Karpas-422 (cell line): ENCODE measurements at places on chromosomes 11 and 22.

DNA sequence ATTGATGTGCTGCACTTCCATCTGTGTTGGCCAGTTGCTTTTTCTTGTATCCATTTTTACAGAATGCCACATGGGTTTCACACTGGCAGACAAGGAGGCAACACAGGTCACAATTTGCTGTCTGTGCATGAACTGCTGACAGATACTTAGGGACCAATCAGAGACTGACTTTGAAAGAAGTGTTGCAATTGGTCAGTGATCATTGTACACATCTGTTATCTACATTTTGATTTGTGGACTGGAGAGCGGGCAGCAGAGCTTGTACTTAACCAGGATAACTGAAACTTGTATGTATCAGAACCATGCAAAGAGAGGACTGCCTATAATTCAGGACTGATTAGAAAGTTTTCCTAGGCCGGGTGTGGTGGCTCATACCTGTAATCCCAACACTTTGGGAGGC, 21.8 kb downstream of the PRR5 start:
- peak; percentile 90 for DNase-seq

DNA sequence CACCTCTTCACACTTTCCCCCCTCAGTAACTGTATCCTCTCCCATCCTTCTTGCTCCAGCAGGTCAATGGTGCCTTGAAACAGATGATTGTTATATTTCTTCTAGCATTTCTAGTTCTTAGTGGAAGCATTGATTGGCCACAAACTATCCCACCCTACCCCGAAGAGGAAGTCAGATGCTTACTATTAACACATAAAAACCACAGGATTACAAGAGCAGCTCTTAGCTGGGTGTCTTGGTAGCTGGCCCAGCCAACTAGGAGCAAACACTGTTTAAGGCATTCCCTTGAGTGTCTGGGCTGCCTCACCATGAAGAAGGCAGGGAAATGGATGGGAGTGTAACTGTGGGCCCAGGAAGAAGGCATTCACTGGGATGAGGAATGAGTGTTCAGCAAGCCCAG, 176.6 kb downstream of the GRIK4 start:
- DNase-seq = no peak

DNA sequence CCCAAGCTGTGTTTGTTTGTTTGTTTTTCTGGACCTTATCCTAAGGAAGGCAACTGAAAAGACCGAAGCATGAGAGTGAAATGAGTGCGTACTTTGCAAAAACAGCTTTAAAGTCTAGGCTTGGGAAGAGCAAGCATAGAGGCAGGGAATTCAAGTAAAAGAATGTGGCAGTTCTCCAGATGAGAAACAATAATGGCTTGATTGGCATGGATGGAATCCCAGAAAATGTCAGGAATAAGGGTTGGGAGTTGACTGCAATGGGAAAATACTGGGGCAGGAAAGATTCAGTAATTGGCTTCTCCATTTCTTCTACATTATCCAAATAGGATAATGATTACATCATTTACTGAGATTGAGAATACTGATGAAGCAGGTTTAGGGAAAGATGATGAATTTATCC, 17.5 kb downstream of the SAAL1 start:
- no peak for DNase-seq

GRCh38 chr11:46277313-46277621, 195 bp upstream of the CREB3L1 start:
- no peak for DNase-seq

DNA sequence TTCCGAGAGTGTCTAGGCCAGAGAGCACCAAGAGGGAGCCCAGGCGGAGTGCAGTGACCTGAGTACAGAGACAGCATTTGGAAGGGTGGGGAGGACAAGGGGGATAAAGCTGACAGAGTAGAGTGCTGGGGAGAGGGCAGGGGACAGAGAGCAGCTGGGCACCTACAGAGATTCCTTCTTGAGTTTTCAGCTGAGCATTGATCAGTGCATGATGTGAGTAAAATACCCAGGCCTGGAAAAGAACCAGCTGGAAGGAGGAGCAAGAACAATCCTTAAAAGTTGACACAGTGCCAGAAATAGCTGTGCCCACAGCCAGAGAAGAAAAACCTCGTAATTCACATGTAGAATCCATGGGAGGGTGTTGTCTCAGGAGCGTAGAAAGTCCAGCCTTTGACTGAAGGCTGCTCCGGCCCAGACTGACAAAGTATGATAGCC, 33.9 kb upstream of the PANX2 start:
- no peak for DNase-seq

DNA sequence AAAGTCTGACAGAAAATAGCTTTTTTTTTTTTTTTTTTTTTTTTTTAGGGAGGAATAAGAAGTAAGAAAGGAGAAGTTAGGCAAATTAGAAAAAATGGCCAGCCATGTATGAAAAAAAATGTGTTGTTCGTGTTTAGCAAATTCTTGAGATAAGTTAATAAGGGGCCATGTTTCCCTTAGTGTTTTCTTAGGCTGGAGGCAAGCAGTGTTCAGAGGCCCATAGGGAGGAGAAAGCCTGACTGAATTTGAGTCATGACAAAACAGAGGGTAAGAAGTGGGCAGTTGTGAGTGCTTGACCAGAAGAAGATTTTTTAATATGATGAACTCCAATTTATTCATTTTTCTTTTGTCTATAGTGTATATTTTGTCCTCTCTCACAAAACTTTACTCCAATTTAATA, 766.4 kb downstream of the FAM181B start:
- no peak for DNase-seq

DNA sequence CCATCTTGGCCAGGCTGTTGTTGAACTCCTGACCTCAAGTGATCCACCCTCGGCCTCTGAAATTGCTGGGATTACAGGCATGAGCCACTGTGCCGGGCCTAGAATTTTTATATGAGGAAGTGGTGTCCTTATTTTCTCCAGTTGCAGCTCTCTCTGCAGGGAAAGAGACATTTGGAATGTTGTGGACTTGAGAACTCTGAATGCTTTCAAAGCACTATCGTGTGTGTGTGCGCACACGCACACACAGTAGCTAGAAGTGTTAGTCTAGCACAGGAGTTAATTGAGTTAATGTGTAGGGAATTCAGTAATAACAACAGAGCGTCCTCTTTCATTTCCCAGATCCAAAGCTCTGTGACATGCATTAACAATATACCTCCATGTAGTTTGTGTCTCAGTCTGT, 164.0 kb upstream of the RASSF10 start:
- DNase-seq = no peak

GRCh38 chr11:70710601-70711000, 312.3 kb downstream of the CTTN start:
- no peak for DNase-seq

DNA sequence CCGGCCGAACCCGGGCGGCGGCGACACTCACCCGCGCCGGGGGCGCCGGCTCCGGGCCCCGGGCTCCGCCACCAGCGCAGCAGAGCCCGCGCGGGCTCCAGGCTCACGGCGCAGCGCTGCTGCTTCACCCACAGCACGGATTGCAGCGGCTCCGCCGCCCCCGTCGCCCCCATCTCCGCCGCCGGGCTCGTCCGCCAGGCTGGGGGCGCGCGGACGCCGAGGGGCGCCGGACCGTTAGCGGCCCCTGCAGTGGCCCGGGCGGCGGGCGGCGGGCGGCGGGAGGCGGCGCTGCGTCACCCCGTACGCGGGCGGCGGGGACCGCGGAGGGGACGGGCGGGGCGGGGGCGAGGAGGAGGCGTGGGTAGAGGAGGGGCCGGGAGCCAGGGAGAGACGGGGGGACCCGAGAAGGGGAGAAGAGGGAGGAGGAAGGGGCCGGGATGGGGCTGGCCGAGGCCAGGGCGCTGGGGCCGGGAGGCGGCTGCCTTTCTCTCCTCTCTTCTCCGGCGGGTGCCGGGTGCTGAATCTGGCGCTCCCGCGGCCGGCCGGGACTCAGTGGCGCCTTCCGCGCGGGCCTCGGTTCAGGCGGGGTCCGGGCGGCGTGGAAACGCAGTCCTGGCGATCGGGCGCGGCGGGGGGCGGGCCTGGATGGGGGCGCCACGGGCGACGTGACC, at the start of gene CERK:
Gene CERK, minus strand, starts transcription at position 277 of the 671 bp plus-strand sequence. Its CDS starts 104 bp downstream, at position 173.
- peak; percentile 89 for DNase-seq

DNA sequence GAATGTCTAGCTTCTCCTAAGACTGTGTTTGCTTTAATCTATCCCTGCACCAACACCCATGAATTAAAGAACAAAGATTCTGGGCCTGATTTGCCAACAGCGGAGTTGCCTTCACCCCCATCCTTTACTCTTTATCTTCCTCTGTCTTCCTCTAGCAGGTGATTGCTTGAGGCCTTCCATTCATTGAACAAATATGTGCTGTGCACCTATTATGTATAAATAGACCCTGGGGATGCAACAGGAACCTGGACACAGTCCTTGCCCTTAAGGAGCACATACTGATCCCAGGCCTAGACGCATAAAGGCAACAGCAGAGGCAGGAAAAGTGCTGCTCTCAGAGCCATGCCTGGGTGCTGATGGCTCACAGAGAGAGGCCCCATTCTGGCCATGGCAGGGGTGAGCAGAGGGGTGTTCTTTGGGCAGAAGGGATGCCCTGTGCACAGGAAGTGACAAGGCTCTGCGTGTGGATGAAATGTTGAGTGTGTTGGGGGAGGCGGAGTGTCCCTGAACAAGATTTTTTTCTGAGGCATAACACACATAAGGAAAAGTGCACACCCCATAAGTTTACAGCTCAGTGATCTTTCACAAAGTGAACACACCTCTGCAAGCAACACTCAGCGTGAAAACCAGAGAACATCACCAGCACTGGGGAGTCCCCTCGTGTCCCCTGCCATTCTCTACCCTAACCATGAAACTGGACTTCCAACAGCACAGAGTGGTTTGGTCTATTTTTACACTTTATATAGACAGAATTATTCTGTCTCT, 145.9 kb downstream of the GRIK4 start:
- no peak for DNase-seq

DNA sequence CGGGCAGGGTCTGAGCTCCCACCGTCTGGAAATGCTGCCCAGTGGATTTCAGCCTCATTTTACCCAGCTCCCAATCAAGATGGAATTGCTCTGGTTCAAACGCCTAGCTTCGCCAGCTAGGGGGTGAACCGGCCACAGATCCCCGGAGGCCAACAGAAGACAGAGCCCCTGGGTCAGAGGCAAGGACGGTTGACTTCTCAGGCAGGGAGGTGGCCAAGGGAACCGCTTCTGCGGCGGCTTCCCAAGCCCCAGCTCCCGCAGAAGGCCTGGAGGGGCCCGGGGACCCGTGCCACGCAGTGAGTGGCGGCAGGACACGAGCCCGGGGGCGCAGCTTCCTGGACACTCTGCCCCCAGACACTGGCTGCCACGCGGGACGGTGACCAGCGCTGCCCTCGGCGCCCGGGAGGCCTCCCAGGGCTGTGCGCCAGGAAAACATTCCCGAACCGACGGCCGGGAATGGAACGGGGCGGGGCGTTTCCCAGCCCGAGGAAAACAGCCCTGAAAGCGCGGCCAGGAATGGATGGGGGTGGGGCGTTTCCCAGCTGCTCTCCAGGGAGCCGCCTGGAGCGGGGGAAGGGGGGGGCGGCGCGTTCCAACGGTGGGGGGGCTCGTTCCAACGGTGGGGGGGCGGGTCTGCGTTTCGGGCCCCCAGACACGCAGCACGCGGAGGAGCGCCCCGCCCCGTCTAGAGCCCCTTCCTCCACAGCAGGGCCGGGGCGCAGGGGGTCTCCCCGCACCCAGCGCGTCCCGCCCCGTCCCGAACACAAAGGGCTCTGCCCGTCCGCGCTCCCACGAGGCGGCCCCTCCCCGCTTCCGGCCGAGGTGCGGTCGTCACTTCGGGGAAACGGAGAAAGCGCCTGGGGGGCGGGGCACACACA, 13.5 kb upstream of the B4GALNT4 start:
- DNase-seq = peak; percentile 63

GRCh38 chr22:38051900-38052862, 5.0 kb upstream of the PICK1 start:
- DNase-seq = peak; percentile 93
